Activated CD4-positive, alpha-beta T cell treated with anti-CD3 and anti-CD28 coated beads, Interleukin-2, amount 50 U/mL, for 48 hours (primary cell): ENCODE measurements at places on chromosomes 16 and 17.

DNA sequence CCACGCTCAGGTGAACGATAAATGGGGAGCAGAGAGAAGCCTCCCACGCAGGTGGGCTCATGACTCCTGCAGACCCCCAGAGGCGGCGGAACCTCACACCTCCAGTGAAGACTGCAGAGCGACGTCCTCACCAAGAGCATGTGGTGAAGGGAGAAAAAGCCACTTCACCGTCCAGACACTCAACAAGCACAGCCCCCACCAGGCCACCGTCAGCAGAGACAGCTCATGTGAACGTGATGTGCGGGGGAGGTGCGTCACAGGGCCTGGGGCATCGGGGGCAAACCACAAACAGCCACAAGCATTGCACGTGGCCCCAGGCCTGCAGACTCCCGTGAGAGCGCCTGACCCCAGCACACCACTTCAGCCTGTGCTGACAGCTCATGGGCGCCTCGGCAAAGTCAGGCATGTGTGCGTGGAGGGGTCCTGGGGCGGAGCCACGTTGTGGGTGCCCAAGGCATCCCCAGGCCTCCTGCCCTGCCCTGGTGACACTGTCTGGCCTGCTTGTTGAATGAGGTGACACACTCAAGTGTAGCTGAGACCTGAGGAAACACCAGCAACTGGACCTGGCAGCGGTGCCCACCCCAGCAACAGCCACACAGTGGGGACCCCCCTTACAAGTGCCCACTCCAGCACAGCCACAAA is 19.0 kb downstream of the LMF1 start:
- DNase-seq: no peak

- peak; percentile 80 for DNase-seq
Observed at GRCh38 chr17:74089869-74090464, 113.5 kb upstream of the RPL38 start.

DNA sequence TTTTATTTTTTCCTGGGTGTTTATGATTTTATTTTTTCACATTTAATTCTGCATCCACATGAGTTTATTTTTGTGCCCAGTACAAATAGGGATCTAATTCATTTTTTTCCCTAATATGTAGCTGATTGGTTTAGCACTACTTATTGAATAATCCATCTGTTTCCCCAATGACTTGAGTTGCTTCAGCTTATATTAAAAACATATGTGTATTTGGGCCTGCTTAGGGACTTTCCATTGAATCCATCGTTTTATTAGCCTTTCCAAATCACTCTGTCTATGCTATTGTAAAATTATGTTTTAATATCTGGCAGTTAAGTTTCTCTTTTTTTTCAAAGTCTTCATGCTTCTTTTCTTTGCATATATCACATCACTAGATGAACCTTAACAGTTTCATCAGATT is 42.2 kb downstream of the WWP2 start:
- DNase-seq: no peak

- no peak for DNase-seq
Observed at GRCh38 chr16:59540621-59541020, 806.5 kb upstream of the GOT2 start.

DNA sequence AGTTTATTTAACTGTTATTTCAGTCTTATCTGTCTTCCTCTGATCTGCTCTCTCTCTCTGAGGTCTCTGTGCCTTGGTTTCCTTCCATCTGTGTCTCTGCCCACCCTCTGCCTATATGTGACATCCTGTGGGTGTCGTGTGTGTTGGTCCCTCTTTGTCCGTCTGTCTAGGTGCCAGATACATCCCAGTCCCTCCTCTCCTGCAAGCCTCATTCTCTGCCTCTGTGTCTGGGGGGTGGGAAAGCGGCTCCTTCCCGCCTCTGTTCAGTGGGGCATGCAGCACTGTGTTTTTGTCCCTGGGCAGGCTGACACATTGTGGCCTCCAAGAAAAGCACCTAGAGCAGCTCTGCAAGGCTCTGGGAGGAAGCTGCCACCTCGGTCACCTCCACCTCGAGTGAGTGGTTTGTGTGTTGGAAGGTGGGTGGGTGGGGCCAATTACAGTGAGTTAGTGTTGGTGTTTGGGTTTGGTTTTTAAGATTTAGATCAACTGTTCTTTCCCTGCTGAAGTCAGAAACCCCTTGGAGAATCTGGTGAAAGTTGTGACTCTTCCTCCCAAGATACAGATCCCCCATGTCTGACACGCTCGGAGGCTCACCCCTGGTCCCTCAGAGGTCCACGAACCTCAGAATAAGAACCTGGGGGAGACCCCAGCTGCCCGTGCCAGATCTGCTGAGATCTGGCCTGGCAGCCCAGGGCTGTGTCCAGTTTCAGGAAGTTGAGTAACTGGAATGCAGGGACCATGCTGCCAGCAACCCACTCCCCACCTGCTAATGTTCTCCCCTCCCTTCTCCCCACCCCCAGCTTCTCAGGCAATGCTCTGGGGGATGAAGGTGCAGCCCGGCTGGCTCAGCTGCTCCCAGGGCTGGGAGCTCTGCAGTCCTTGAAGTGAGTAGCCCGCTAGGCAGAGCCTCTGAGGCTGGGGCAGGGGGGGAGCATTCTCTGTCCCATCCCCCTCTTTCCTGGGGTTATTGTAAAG is 50.9 kb upstream of the CPNE2 start:
- DNase-seq: peak; percentile 86

DNA sequence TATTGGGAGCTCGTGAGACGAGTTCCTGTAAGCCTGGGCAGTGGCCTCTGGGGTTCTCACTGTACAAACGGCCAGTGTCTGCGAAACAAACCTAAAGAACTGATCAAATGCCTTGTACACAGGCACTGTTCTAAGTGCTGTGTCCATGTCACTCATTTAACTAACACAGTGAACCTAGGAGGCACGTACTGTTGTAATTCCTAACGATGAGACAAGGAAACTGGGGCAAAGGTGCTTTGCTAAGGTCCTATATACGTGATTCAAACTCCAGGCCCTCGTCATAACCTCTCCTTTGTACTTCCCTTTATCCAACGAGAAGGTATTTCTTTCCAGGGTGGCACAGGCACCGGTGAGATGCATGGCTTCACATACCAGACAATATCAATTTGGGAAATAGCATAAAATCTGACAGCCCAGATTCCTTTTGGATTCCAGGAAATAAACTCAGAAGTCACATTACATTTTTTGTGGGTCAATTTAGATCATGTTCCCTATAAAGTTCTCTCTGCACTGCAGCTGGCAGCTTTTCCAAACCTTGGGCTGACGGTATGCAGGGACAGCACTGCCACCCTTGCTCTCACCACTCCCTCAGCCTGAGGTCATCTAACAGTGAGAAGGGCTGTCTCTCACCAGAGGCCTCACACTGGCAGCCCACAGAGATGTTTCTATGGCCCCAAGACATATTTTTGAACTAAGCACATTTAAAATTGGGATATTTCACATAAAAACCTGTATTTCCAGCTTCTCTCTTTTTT is 18.3 kb downstream of the GLYR1 start:
- DNase-seq: no peak
